Stimulated activated CD8-positive, alpha-beta memory T cell treated with anti-CD3 and anti-CD28 coated beads, Interleukin-2, amount 100 ng/mL, for 48 hours (primary cell): ENCODE measurements at places on chromosomes 4 and X.

DNA sequence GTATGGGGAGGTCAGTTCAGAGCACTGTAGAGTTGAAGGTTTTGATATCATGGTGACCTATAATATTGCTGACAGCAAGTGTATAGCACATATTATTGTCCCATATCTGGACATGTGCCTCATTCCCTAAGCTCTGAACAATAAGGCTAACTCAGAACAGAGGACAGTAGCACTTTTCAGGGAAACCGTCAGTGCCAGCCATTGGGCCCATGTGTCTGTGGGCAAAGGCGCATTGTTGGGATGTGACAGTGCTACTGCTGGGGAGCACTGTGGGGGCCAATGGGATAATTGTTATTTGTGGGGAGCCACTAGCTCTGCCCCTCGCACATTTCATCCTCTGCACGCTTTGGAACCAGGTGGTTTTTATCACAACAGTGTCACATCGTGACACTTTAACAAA, 136.2 kb downstream of the ELOVL6 start:
- DNase-seq = no peak

DNA sequence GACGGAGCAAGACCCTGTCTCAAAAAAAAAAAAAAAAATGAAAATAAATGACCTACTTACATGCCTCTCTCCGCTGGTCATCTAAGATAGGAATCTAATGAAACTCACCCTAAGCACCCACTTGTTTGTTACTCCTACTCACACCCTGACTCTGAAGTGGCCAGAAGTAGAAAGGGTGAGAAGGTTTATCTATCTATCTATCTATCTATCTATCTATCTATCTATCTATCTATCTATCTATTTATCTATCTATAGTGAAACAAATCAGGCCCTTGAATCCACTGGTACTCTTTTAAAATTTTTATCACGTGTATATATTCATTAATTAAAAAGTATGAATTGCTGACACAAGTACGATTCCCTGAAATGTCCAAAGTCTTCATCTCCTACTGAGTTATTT, 75.2 kb downstream of the SLC10A7 start:
- DNase-seq = no peak

DNA sequence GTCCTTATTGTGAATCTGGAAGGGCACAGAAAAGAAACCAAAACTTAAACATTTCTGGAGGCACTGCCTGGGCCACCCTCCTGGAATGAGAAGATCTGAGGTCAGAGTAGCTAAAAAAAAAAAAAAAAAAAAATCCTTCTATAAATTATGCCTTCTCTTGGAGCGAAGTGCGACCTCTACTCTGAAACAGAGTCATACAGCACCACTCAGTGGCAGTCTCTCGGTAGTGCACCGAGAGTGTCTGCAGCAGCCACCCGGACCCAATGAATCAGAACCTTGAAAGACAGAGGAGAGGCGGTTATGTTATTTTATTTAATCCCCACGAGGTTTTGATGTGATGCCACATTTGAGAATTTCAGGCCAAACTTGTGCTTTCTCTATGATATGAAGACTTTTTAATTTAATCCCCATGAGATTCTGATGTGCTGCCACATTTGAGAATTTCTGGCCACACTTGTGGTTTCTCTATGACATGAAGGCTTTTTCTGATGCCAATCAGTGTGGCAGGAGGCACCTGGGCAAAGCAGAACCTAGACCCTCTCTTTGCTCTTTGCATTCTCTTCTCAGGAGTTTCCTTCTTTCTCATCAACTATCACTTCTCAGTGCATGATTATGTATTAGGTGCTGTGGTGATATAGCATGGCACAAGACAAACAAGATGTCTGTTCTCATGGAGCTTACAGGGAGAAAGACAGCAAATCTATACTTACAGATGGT, 5.6 kb upstream of the CT47C1 start:
- DNase-seq = no peak

- DNase-seq = no peak
Measured at GRCh38 chrX:126137899-126138298, 28.2 kb downstream of the DCAF12L2 start.

DNA sequence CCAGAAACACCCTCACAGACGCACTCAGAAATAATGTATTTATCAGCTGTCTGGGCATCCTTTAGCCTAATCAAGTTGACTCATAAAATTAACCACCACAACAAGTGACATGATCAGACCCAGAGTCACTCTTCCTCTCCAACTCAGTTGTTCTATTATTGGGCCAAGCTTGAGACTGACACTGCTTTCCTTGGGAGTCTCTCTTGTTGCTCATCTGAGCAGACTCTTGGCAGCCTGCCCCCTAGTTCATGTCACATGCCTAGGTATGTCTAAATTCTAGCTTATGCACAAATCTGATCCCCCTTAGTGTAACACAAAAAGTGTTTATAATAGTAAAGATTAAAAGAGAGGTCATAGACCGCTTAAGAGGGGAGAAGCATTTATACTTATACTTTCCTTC, 72.6 kb upstream of the ADAMTS3 start:
- no peak for DNase-seq

- no peak for DNase-seq
Measured at GRCh38 chr4:53380221-53380620, 2.8 kb downstream of the FIP1L1 start.

- DNase-seq = no peak
Measured at GRCh38 chrX:69551421-69552009, 47.4 kb downstream of the NALF2 start.

DNA sequence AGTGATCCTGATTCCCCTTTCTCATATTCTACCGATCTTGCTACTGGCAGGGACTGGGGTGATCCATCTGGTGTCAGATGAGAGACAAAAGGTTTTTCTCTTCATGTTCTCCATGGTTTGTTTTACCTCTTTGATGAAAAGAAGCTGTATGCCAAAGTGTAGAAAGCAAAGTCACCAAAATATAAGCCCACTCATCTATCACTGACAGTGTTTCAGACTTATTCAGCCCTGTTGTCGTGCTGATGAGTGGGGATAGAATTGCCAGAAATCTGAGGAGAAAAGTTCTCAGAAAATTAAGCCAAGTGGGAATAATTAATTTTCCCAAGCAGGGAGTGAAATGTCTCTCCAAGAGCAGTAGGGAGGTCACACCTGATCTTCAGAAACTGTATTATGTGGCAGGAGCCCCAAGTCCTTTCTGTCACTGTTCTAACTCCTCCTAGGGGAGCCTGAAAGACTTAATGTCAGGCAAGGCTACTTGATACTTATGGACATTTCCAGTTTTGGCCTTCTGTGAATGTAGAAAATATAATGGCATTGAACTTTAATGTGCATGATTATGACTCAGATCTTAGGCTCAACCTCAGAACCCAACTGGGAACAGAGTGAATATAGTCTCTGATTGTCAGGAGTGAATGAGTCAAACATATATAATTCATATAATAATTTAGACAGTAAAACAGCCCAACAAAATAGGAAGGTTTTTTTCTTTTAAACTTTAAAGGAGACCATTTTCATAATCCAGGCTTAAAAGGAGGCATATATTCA, 298.1 kb downstream of the ANKRD50 start:
- no peak for DNase-seq

DNA sequence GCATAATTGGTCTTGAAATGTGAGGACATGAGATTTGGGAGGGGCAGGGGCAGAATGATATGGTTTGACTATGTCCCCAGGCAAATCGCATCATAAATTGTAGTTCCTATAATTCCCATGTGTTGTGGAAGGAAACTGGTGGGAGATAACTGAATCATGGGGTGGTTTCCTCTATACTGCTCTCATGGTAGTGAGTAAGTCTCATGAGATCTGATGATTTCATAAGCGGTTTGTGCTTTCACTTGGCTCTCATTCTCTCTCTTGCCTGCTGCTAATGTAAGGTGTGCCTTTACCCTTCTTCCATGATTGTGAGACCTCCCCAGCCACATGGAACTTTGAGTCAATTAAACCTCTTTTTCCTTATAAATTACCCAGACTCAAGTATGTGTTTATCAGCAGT, 2595.9 kb downstream of the PCDH7 start:
- DNase-seq = no peak

DNA sequence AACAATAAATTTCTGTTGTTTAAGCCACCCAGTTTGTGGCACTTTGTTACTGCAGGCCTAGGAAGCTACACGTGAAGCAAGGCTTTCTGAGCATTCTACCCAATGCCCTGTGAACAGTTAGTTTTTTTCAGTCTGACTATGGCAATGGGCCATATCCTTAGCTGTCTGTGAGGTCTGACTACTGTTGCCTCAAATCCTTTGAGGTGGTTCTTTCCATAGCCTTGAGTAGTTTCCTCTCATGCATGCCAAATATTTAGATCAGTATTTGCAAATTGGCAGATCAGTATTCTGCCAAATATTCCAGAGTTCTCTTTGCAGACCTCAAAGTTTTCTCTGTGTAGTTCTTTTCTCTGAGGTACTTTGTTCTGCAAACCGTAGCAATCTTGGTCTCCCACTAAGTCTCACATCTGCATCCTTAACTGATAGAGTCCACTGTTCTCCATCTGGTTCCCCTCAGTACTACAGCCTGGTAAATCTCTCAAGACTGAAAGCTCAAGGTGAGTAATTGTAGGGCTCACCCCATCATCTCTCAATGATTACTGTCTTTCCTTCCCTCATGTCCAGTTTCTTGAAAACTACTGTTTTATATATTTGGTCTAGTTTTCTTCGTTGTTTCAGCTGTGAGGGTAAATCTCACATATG, 984.9 kb upstream of the INTU start:
- DNase-seq = no peak

DNA sequence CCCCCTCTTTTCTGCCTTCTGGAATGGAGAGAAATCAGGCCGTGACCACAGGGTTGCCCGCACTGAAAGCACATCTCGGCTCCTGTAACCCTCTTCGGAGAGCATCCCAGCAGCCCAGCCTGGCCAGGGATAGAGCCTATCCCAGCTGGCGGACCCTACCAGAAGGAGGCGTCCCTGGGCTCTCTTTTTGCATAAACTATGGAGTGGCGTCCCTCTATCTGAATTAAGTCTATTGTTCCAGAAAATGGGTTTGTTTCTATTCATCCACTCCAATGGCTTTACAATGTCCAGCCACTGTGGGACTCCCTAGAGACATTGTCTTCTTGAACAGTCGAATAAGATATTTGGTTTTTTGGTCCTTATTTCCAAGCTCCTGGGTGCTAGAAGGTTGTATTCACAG, 689 bp upstream of the NHSL2 start:
- no peak for DNase-seq

- DNase-seq = no peak
Measured at GRCh38 chr4:120491481-120491880, 424.8 kb upstream of the MAD2L1 start.

DNA sequence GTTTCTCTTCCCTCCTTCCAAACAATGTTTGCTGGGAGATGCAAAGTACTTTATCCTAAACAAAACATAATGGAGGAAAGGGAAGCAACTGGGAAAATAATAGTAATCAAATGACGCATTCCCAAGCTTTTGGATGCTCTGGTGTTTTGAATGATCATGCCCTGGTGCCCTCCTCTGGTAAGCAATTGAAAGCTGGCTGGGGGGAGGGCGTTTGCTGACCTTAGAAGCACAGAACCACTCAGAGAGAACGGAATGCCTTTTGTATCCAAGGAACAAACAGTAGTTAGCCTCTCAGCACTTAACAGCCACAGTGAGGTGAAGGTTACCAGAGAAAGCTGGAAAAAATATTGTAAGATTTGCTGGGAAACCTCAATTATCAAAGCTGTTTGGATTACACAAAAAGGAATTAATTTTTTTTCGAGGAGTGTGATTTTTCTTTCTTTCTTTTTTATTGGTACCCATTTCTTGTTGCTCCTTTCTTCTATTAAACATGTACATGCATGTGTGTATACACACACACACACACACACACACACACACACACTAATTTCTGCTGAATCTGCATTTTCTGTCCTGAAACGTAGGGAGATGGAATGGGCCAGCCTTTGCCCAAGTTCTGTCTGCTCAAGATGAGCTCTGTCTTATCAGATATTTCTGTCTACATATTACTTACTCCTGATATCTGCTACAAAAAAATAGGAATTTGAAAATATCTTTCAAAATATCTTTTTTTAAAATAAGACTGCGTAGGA, 155.8 kb upstream of the IGFBP7 start:
- DNase-seq = no peak

DNA sequence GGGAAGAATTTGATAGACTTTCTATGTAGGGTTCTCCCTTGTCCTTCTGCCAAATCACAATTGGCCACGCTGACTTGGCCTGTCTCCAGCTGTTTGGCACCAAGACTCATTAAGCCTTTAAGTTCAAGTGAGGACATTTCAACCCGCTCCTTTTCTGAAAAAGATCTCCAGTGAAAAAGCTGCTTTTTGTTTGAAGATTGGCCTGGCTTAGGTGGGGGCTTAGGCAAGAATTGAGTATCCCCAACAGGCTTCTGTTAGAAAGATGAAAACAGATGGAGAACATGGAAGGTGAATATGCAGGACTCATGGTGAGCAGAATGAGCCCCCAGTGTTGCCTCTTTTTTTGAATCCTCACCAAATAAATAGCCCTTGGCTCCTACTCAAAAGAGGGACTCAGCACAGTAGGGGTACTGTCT, 28.5 kb upstream of the LIMCH1 start:
- no peak for DNase-seq

DNA sequence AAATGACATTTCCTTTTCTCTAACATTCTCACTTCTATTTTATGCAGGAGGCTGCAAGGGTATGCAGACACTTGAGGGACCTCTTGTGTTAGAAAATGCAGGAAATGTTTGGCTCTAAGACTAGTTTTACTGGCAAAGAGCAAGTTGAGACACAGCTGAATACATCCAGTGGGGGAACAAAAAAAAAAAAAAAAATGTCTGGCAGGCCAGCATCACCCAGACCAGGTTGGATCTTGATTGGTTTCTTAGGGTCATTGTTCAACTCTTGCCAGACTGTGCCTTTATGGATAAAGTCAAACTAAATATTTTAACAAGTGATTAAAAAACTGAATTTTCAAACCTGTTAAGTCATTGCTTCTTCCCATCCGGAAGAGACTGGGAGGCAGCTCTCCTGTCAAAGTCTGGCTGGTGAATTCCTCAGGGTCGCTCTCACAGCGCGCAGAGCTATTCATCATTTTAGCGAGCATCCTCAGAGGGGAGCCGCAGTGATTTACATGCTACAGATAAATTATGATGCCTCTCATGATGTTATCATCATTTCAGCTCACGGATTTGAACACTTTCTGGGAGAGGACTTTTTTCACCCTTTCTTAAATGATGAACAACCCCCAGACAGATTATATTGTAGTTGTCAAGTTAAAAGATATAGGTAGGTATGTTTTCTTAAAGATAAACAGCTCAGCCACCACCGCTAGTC, 23.6 kb upstream of the PACRGL start:
- DNase-seq = no peak

DNA sequence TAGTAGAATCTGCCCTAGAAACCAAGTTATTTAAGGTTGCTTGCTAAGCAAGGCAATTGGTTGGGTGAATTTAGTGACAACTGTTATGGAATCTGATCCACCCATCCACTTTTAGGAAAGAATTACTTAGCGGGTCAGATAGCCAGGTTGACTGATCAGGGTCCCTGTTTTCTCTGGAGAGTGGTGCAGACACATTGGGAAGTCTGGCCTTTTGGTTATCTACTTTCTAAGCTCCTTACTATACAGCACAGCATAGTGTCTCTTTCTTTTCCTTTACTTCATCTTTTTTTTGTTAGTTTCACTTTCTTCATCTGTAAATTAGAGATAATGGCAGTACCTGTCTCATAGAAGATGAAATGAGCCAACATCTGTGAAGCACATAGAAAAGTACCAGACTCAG, 7.4 kb downstream of the HERC3 start:
- DNase-seq = no peak
